ENCODE measurements at places on chromosomes 7 and 10.

GRCh38 chr7:22219036-22219435 is 137.9 kb downstream of the RAPGEF5 start:
- no peak for DNase-seq

- no peak for DNase-seq
These were observed 4.0 kb downstream of the PON2 start for GRCh38 chr7:95430864-95431263.

DNA sequence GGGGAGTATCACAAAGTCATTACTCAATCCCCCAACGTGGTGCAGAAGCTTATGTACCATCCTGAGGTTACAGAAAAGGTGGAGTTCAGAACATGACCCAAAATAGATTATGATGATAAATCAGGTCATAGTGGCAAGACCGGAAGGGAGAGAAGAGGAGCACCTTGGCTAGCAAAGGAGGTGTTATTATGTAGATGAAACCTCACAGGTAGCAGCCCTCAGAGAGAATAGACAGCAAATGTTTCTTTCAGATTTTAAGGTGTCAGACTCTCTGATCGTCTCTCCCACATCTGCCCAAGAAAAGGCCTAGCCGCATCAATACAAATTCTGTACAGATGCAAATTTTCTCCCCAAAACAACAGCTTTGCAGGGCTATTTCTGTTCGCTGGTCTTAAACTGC is 88.3 kb upstream of the SEMA3D start:
- DNase-seq, result no peak

DNA sequence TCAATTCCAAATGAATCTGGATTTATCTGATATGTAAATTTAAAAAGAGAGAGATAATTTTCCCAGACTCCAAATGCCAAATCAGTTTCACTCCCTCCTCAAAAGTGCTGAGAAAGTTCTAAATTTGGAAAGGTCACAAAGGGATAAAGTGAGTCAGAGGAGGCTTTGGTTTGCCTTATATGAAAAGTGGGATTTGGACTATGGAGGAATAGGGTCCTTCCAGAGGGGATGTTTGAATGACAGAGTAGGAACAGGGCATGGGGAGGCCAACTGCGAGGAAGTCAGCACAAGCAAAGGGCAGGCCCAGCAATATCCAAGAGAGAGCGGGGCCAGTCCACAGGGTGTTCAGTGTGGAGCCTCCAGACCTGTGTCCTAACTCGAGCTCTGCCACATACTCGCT is 9.8 kb upstream of the FAS start:
- DNase-seq, result no peak

- no peak for DNase-seq
These were observed 10.4 kb downstream of the ADCY1 start for GRCh38 chr7:45584261-45585210.
